ENCODE measurements at places on chromosomes 6 and 20.

GRCh38 chr6:3793545-3793944, 42.0 kb upstream of the PXDC1 start:
- no peak for DNase-seq

GRCh38 chr20:24149881-24150307, 161.3 kb upstream of the GGTLC1 start:
- DNase-seq: peak; percentile 4

- DNase-seq: no peak
Measured at GRCh38 chr6:54085541-54085940, 25.7 kb upstream of the MLIP start.

DNA sequence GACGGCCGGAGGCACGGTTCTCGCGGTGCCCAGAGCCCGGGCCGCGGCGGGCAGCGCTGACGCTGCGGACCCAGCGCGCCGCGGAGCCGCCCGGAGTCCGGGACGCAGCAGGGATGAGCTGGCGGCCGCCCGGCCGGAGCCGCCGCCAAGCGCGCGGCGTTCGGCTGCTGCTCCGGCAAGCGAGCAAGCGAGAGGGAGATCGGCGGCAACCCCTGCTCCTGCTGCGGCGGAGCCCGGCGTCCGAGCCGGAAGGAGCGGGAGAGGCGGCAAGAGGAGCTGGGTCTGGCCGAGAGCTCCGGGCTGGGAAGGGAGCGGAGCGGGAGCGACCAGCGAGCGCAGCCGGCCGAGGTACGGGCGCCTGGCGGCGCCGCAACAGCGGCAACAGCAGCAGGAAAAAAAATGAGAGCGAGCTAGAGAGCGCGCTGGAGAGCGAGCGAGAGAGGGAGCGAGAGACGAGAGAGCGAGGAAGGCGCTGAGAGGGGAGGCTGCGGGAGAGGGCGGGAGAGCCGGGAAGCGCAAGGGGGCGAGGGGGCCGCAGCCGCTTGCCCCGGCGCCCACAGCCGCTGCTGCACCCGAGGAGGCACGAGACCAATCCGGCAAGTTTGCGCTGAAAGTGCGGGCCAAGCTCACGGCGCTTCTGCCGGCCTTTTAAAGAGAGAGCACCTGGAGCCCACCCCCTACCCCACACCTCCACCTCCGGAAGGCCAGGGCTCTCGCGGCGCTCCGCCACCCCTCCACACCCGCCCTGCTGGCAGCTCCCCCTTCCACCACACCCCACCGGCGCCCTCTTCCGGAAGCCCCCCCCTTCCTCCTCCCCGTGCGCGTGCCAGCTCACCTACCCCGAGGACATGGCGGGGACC, 496 bp downstream of the GRM4 start:
- DNase-seq: no peak

DNA sequence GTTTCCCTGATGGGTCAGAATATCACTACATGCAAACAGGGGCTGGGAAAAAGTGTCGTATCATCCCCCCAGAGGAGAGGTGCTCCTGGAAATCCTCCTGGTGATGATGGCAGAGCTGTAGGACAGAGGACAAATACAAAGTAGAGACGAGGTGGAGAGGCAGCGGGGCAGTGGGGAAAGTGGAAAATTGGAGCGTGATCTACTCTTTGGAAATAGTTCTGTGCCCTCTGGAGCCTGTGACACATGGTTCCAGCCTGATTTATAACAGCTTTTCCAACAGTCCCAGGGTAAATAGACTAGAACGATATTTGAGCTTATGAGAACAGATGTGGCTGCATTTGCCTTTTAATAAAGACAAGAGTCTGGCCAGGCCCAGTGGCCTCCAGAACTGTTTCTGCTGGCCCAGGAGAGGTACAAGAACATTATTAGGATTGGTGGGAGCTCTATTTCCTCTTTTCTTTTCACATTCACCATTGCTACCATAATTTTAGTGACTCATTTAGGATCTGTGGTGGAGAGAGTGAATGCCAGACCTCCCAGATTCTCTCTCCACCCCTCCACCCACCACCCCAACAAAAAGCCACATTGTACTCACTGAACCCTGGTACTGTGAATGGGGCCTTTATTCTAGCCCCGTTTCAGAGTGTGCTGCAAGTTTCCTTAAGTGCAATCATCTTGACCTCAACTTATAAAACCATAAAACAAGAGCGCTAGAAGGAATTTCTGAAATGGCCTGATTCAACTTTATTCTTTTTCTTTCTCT, 78.3 kb downstream of the BTBD3 start:
- no peak for DNase-seq

DNA sequence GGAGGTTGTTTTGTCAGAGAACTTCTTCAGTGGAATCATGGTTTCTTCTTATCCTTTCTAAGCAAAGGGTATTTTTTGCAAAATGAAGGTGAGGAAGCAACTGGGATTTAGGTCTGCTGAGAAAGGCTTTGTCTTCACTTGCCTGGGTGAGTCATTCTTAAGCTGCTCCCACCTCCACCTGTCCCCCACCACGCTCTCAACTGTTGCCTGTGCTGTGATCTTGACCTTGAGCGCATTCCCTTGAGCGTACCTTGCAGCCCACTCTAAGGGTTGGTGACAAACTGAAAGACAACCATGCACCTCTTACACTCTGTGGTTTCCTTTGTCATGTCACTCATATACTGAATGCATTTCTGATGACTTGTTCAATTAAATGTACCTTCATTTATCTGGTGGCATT, 641.1 kb downstream of the RNF144B start:
- DNase-seq: no peak

DNA sequence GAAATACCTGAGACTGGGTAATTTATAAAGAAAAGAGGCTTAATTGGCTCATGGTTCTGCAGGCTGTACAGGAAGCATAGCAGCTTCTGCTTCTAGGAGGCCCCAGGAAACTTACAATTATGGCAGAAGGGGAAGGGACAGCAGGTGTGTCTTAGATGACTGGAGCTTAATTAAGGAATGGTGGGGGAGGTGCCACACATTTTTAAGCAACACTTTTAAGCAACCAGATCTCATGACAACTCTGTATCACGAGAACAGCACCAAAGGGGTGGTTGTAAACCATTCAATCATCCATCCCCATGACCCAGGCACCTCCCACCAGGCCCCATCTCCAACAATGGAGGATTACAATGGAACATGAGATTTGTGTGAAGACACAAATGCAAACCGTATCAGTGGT, 26.9 kb downstream of the FIG4 start:
- no peak for DNase-seq

- DNase-seq: peak; percentile 32
Measured at GRCh38 chr6:50815436-50816114, 3.1 kb upstream of the TFAP2B start.

- DNase-seq: peak; percentile 31
Measured at GRCh38 chr6:27888566-27888965, 23.6 kb downstream of the OR2B2 start.

DNA sequence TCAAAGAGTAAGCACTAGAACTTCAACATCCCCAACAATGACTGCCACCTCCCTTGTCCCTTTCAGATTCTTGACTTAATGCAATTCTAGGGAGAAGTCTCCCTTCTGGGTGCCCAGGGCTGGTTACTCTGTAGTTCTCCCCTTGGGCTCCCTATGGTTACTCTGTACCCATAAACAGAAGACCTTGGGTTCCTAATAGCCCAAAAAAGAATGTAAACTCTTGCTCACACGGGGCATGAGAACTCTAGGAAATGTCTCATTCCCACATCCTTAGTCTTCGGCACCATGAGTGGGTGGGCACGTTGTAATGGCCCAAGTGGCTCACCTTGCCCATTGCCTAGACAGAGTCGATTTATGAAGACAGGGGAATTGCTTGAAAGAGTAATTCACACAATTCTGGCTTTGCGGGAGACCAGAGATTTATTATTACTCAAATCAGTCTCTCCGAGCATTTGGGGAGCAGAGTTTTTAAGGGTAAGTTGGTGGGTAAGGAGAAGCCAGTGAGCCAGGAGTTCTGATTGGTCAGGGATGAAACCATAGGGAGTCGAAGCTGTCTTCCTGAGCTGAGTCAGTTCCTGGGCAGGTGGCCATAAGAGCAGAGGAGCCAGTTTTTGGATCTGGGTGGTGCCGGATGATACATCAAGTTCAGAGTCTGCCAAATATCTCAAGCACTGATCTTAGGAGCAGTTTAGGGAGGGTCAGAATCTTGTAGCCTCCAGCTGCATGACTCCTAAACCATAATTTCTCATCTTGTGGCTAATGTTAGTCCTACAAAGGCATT, 61.2 kb upstream of the SIRPG start:
- peak; percentile 57 for DNase-seq
